ENCODE measurements at places on chromosomes 13 and 19. TPM values are rescaled to one million over a fixed set of nuclear protein-coding genes. Genes with fewer than 3 reads are reported as not detected.

GRCh38 chr19:20247016-20247683, 80.1 kb downstream of the ZNF486 start:
- no peak for ATAC-seq

DNA sequence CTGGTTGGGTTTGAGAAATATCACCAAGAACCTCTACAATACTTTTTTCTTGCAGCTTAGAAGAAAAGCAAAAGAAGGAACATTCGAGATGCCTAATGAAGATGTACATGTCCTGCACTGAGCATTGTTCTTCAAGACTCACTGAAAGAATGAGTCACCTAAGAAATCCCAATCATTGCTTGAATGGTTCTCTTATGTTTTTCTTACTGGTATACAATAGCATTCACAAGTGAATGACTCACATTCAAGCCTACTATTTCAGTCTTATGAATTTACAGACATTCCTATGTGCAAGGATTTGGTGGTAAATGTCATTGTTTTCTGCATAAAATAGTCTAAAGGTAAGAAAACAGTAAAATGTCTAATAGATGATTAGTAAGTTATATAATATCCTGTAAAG, 594.6 kb downstream of the PCDH9 start:
- ATAC-seq, result no peak

DNA sequence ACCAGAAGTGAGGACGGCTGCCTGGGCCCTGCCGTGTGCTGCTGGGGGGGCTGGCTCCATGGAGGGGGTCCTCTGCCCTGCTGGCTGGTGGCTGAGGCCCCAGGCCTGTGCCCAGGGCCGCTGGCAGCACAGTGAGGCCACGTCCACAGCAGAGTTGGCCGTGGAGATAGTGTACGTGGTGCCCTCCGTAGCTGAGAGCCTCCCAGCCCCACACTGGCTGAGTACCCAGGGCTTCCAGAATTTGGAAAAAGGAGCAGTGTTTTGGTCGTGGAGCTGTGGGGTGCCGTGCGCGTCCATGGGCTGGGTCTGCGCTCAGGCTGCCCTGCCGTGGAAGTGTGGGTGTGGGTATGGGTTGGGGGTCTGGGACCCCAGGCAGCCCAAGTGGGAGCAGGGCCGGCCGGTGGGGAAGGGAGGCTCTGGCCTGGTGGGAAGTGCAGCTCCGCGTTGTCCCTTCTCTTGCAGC, 5.9 kb downstream of the PTBP1 start:
- ATAC-seq, result no peak

GRCh38 chr13:34189946-34190345, 372.0 kb downstream of the RFC3 start:
- no peak for ATAC-seq

- ATAC-seq, result peak; percentile 29
Measured at GRCh38 chr19:18284712-18285360, 3.4 kb upstream of the JUND start.

- ATAC-seq, result no peak
Measured at GRCh38 chr19:50717026-50717723, 2.4 kb downstream of the SHANK1 start.

DNA sequence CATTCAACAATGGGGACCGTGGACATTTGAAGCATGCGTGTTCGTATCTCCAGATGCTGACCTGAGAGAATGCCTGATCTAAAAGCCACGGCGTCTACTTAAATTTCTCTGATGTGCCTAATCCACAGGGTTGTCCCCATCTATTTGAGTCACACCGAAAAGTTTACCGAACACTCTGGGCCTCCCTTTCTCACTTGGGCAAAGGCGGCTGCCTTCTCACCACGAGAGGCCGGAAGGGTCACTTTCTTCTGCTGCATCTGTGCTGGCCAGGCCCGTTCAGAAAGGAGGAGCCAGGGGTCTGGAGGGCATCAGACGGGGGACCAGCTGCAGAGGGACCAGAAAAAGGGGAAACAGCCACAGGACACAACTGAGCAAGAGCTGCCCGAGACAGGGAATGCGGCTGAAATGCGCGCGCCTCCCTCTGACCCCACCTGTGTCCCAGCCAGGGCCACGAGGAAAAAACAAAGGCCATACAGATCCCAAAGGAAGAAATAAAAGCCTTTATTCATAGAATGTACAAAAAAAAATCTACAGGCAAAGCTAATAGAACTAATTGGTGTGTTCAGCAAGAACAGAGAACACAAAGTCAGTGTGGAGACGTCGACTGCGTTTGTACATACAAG, 71.3 kb upstream of the C13orf46 start:
- no peak for ATAC-seq

- ATAC-seq, result no peak
Measured at GRCh38 chr19:50972795-50973376, 3.5 kb upstream of the KLK6 start.

DNA sequence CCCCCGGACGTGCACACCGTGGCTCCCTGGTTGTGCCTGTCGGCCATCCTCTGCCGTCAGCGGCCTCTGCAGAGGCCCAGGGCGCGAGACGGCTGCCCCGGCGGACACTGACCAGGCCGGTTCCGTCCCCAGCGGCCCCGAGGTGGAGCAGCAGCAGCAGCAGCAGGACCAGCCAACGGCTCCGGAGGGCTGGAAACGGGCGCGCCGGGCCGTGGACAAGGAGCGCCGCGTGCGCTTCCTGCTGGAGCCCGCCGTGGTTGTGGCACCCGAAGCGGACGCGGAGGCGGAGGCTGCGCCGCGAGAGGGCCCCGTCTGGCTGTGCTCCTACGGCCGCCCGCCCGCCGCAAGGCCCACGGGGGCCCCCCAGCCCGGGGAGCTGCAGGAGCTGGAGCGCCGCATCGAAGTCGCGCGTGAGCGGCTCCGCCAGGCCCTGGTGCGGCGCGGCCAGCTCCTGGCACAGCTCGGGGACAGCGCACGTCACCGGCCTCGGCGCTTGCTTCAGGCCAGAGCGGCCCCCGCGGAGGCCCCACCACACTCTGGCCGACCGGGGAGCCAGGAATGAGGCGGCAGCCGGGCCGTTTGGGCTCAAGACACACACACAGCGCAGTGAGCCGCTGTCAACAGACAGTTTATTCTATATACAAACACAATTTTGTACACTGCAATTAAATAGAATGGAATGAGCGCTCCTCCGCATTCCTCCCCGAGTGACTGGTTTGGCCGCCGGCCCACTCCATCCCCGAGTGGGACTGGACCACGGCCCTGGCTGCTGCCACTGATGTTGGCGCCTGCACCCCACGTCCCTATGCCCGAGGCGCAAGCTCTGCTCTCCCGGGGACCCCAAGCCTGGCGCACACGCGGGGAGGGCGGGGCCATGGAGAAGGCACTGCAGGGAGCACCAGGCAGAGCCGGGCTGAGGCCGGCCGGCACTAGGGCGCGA, 9.1 kb downstream of the GRIN3B start:
- no peak for ATAC-seq

DNA sequence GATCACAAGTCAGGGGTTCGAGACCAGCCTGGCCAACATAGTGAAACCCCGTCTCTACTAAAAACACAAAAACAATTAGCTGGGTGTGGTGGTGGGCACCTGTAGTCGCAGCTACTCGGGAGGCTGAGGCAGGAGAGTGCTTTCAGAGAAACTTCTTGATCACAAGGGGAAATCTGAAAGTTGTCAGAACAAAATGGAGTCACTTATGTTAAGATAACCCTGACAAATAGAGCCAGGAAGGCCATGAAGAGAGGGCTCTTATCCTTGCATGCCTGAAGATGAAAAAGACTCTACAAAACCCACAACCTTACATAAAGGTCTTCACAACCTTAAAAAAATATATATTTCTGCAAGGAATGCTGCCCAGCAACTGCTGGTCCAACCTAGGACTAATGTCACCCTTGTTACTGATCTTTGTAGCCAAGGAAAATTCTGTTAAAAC, 1.2 kb downstream of the CARD8 start:
- ATAC-seq, result no peak

GRCh38 chr19:35883882-35884281, 15.5 kb downstream of the APLP1 start:
- peak; percentile 11 for ATAC-seq

- no peak for ATAC-seq
Measured at GRCh38 chr19:38173291-38174041, 50.6 kb downstream of the DPF1 start.

- no peak for ATAC-seq
Measured at GRCh38 chr13:101383595-101383994, 32.7 kb downstream of the NALCN start.

DNA sequence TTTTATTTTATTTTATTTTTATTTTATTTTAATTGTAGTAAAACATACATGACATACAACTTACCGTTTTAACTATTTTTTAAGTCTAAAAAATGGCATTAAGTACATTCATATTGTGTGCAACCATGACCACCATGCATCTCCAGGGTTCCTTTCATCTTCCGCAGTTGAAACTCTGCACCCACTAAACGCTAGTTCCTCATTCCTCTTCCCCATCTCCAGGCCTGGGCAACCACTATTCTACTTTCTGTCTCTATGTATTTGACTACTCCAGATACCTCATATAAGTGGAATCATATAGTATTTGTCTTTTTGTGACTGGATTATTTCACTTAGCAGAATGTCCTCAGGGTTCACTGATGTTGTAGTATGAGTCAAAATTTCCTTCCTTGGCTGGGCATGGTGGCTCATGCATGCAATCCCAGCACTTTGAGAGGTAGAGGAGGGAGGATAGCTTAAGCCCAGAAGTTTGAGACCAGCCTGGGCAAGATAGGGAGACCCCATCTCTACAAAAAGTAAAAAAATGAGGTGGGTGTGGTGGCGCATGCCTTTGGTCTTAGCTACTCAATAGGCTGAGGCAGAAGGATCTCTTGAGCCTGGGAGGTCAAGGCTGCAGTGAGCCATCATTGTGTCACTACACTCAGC, 55.7 kb upstream of the ZNF507 start:
- no peak for ATAC-seq

DNA sequence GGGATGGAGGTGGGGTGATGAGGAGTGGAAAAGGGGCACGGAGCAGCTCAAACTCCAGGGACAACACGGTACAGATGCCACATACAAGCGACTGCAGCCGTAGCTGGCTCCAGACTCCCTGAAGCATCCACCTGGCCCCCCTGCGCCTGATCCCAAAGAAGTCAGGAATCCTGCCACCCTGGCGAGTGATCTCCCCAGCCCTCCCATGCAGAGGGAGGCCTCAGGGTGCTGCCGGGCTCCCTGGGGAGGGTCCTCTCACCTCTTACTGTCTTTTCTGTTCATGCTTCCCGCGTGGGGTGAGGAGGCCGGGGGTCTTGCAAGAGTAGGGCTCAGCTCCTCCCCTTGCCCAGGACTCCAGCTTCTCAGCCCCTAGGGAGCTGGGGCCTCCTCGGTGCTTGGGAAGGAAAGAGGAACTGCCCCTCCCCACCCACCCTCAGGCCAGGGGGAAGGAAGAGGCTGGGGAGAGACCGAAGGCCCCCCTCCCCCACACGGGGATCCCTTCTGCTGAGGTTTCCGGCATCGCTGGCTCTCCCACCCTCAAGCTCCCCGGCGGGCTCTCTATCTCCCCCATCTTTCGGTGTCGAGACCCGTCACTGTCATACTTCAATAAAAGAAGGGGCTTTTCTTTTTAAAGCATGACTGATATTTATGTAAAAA, at the start of gene RASGRP4:
Gene RASGRP4, minus strand, starts transcription at position 410 of the 657 bp plus-strand sequence. Its CDS starts 128 bp downstream, at position 282.
- peak; percentile 11 for ATAC-seq

DNA sequence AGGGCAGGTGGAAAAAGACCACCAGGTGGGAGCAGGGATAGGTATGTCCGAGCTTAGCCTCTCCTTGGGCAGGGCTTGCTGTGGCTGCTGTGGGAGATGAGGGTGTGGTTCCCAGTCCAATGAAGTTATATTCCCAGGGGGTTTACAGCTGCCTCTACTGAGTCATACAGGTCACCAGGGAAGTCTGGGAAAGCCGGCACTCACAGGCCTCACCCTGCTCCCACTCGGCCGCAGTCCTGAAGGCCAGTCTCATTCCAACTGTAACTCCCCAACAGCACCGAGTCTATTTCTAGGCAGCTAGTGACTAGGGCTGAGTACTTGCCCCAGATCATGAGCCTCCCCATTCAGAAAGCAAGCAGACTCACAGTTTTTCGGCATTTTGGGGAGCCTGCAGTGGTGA, 77.1 kb downstream of the FNDC3A start:
- ATAC-seq, result no peak

- ATAC-seq, result no peak
Measured at GRCh38 chr13:31122143-31122542, 39.6 kb downstream of the HSPH1 start.

DNA sequence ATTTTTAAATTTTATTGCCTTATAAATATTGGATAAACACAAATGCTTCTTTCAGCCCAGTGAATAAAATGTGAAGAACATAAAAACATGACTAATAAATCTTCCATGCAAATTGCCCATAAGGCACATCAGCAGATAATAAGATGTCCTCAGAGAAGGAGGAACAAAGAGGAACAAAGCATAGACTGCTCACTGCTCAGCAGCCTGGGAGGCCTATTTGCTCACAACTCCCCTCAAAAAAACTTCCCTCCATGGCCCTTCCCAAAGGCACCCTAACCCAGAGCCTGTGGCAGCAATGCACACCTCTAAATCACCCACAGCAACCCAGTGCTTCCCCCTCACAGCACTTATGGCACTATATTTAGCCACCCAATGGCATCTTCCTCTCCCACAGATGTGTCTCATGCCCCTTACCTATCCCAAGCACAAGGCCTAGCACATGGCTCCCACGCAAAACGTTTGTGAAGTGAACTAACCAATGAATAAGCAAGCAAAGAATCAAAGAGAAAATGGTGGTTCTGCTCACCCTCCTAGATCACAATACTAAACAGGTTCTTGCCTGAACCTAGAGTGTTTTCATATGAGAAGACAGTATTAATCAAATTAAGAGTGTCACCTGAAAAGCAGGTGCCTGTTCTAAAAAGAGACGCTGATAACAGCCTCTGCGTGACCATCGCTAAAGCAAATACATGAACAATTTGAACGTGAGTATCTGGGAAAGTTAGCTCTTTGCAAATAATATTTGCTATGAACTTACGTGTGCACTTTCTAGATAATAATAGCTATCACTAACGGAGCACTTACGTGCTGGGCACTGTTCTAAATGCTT, 96.9 kb downstream of the TBC1D4 start:
- no peak for ATAC-seq

- no peak for ATAC-seq
Measured at GRCh38 chr13:86155756-86156155, 356.5 kb upstream of the SLITRK6 start.

DNA sequence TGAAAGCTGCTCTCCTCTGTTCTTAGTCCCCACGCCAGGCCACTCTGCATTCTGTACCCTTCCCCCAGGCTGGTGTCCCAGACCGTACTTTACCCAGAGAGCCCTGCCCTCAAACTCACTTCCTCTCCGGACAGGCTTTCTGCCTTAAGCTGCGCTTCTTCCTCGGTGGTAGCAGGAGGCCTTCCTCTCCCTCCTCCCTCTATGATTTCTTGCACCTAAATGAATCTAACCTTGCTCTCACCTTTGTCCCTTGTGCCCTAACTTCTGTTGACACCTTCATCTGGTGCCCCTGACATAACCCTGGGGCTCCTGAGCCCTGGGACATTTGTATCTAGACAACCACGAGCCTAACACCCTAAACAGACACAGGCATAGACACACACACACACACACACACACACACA, 29.6 kb upstream of the CEACAM21 start:
- ATAC-seq, result peak; percentile 45

Gene PPM1N
- 4.3 TPM for total RNA-seq

Gene ZBTB32
- total RNA-seq, result 217 TPM

Gene SPACA4
- total RNA-seq, result not detected

Gene KISS1R
- 53.1 TPM for total RNA-seq

Gene OR10H1
- total RNA-seq, result not detected

Gene ADGRE1
- total RNA-seq, result 10.6 TPM

Gene ZNF135
- not detected for total RNA-seq

Gene SLC17A7
- 0.40 TPM for total RNA-seq

Gene UBE2L5
- not detected for total RNA-seq

Gene ZNF547
- 2.7 TPM for total RNA-seq

Gene KLK4
- total RNA-seq, result not detected

Gene S1PR4
- 96.8 TPM for total RNA-seq

Data from activated T-helper 17 cell treated with anti-CD3 and anti-CD28 coated beads, Interleukin-2, amount 50 U/mL, for 72 hours (primary cell).